Stimulated activated CD4-positive, alpha-beta T cell treated with anti-CD3 and anti-CD28 coated beads, Interleukin-1b, Interleukin-23, amount 100 ng/mL, for 1 hour (primary cell): ENCODE measurements at places on chromosomes 3 and 15.

DNA sequence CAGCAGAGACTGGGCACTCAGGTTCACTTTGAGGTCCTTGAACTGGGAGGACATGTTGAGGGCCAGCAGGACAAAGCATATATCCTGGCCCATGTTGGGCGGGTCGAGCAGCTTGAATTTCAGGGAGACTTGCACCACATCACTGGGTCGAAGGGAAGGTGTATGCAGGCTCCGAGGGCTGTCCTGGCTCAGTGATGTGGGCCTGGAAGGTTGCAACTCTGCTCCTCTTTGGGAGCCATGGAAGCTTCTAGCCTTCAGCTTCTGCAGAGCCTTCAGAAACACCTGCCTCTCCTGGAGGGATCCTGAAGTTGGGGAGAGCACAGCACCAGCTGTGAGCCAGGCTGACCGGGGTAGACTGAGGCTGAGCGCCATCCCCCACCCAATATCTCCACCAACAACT, 14.7 kb upstream of the EPB42 start:
- no peak for DNase-seq

DNA sequence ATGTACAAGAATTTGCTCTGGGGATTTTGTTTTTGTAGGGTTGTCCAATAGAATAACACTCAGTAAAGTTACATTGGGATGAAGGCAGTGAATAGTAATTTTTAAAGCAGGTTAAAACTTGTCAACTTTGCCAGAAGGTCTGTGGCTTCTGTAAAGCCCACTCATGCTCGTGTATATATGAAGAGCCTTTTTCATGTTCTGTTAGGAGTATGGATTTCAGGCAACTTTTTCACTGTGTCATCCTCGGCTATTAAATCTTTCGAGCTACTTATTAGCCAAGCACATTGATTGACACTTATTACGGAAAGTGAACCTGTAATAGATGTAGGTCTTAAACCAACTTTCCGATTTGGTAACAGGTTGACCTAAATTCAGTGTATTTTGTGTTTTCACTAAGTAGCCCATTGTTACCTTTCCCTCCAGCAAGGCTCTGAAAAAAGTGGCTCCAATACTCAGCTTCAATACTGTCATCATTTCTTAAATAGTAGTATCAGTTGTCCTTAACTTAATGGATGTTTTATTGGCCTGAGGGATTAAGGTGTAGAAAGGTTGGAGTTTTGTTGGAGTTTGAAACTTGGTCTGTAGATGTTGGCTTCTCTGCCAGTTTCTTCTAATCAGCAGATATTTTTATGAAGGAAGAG, 1.7 kb downstream of the PAK2 start:
- no peak for DNase-seq

DNA sequence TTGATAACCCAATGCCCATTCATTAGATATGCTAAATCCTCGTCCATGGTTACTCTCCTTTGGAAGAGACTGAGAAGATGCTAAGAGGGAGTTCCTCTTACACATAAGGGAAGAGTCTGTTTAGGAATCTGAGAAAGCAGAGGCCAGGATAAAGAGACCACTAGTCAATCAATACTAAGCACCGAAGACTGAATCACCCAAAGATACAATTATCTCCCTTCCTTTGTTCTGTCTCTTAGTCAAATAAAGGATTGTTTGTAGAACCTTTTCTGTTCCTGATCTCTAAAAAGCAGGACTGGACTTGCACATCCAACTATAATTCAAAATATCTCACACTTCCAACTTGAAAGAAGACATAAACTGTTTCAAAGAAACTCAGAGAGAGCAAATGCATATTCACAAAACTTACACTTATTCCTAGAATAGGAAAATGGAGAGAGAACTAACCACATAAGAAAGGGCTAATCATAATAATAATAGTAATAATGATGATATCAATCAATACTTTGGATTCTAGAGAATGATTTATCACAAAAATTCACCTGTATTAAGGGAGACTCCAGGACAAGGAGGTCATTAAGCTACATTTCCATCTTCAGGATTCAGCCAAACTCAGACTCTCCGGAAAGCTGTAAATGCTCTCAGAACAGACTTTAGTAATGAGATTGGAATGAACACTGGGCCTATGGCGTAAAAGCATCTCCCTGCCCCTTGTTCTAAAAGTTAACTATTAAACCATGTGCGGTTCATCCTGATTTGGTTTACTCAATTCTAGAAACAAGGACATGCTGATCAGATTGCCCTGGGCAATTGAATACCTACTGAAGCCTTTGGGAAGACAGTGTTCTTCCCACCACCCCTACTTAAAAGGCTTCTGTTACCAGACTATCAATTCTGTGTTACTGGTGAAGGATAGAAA, 401.5 kb downstream of the ZBTB20 start:
- no peak for DNase-seq

DNA sequence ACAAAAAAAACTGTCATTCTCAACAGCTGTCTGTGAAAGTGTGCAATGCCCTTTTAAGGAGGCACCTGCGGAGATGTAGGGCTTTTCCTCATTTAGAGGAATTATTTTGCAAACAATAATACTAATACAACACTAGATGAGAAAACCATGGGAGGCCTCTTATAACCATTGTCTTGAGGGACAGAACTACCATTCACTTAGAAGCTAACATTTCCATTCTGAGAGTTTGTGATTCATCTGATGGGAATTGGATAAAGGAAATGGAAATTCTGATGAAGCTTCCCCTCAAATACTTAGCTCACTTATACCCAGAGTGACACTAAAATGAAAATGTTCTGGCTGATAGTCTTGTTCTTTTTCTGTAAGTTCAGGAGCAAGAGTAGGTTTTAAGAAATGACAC, 147.7 kb downstream of the CADPS start:
- DNase-seq: no peak

GRCh38 chr3:44642337-44642736, 6.2 kb upstream of the ZNF35 start:
- no peak for DNase-seq

GRCh38 chr15:68642491-68642845, 63.7 kb downstream of the CORO2B start:
- DNase-seq: no peak

DNA sequence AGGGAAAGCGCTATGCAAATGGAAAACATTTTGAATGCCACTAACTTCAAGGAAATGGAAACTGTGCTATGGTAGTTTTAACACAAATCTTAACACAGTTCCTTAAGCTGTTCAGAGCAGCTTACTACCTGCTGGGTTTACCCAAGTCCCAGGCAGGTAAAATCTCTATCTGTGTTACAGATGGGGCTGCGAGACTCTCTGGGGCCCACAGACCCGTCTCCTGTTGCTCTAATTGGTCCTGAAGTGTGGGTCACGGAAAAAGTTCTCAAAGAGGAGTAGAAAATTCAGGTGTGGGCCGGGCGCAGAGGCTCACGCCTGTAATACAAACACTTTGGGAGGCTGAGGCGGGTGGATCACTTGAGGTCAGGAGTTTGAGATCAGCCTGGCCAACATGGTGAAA, 16.9 kb upstream of the ZFYVE19 start:
- DNase-seq: no peak

GRCh38 chr15:62307551-62307950, 142.5 kb upstream of the C2CD4B start:
- DNase-seq: no peak

- no peak for DNase-seq
These were observed 228.7 kb downstream of the TBL1XR1 start for GRCh38 chr3:176968631-176969030.

GRCh38 chr15:76337696-76338485, 1.3 kb downstream of the ISL2 start:
- DNase-seq: no peak

DNA sequence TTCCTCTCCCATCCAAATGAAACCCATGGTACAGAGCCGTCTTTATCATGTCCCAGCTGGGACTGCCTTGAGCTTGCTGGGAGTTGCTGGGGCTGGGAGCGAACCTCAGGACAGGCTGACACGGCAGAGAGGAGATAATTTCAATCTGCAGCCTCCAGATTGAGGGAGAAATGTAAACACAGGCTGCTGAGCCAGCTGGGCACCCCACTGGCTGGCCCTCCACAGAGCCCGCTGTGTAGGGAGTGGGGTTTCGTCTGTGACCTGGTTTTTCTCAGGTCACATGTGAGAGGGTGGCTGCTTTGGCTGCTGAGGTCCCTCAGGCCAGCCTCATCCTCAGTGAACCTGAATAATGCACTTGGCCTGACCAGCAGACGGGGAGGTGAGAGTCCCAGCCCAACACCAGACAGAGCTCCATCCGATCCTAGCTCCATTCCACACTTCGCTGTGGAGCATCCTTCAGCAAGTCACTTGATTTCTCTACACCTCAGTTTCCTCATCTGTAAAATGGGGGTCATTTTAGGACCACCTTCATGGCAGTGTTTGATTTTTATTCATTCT, 121.6 kb upstream of the MRPS22 start:
- no peak for DNase-seq

DNA sequence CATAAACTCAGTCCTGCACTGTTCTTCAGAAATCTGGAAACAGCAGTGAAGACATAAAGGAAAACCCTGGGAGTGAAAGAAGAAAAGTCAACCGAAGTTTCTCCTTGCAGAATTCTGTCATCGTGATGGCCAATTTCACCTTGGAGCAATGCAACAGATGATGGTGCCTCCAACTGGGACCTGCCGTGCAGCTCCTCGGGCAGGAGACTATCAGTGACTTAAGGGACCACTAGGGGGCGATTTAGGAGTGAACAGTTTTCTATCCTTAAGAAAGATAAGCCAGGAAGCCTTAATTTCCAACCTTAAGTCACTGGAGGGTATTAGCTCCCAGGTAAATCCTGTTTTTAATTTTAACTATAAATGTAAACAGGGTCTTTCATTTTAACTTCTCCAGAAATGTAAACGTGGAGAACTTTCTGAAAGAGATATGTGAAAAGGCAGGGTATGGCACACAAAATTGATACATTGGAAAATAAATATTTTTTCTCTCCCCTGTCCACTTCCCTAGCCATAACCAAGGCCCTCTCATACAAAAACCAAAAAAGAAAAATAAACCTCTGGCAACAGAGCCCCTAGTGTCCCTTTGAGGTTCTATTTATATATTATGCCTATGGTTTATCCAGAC, 116.3 kb downstream of the PDZRN3 start:
- no peak for DNase-seq

DNA sequence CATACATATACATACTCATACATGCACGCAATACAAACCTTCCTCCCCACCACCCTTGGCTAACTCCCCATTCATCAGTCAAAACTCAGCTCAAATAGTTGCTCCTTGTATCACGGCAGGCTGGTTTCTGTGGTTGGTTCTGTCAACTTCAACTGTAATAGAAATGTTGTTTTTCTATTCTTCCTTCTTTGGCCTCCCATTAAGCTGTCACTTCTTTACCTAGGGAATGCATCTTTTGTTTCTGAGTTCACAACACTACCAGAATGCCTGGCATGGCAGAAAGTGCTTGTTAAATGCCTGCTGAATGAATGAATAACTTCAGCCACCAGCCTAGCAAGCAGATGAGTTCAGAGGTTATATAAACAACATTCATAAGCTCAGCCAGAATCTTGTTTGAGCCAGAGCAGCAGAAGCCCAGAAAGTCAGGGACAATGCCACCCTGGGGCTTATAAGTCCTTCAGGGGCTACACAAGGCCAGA, 63.1 kb downstream of the B3GALNT1 start:
- DNase-seq: no peak

DNA sequence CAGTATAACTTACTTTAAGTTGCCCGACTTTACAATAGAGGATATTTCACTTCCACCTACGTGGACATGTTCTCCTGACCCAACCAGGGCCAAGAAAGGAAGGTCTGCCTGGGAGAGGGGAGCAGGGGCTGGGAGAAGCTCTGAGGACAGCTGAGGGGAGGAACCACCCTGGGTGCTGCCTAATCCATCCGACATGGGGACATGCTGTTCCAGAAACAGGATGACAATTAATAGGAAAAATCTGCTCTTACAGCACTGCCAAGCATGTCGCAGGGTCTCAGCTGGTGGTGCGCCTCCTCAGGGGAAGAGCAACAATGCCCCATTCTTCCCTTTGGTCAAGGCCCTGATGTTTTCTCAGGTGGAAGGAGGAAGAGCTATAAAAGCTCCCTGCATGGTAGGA, 132.3 kb downstream of the NTRK3 start:
- no peak for DNase-seq

DNA sequence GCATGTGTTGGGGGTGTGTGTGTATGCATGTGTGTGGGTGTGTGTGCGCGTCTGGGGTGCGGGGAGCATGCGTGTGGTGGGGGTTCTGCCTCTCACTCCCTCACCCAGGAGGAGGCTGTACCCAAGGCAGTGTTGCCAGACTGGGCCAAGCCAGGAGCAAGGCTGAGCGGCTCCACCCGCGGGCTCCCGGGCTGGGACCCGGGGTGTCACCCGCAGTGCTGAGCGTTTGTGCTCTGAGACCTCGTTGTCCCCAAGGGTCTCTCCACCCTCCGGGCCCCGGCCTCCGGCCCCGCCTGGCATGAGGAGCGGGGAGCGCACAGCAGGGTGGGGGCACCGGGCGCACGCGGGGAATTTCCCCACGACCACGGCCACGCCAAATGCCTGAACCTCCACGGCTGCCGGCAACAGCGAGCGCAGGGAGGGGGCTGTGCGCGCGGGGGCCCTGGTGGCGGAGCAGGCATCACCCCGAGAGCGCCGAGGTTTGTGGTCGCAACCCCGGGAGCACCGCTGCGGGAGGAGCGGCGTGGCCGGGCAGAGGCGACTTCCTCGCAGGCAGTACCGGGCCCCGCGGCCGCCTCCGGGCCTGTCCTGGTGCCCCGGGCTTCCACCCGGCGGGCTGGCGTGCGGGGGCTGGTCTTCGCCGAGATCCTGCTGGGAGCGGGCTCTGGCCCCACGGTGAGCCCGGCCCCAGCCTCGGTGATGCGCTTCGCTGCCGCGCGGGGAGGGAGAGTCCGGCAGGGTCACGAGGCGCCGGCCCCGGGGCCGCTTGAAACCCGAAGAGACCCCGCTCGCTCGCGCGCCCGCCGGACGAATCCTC, 7.4 kb upstream of the OCA2 start:
- no peak for DNase-seq

DNA sequence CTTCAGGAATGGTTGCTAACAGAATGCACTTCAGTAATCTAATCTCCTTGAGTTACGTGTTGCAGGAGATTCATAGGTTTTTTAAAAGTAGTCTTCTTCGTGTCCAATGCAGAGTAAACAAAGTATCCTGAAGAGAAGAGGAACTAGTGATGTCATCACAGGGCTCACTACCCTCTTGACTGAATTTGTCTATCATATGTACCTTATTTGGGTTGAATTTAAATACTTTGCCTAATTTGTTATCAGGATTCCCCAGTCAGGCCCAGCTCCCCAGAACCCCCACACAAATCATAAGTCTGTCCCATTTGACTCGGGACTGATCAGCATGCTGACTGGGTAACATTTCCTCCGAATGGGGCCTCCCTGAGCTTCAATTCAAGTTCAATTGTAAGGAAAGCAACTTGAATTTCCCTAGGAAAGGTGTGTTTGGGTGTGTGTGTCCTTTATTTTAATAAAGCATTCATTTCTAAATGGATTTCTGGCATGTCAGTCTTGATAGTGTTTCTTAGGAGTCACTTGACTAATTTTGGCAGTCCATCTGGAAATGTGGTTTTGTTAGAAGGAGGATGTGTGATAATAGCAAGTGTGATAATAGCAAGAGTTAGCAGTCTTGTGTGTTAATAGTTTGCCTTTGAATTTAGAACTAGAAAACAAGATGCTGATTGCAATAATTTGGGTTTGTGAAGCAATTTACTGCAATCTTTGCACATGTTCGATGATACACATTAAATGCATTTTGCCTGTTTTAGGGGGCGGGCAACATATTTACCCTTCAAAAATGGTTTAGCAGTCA, 21.9 kb downstream of the OXNAD1 start:
- DNase-seq: no peak
